ENCODE measurements at places on chromosomes 2 and 18.

DNA sequence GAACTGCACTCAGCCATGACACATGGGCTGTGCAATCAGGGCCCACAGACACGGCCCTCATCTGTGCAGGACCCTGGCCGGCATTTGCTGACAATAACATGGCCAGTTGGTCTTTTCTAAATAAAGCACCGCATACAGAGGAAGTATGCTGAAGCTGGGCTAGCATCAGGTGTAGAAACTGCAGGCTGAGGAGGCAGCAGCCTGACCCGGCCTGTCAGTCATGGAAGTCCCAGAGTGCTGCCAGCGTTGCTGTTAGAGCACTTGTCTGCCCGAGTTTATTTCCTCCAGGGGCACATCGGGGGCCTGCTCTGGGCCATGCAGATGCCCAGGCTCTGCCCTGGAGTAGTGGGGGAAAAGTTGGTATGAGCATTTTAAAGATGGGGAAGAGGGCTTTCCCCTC is 4.1 kb upstream of the PTPN18 start:
- no peaks in the 10 kb centered on the region for H3K27me3 ChIP-seq
- H3K4me1 ChIP-seq: peaks cover 6% of the 10 kb centered on the region
- no peaks in the 10 kb centered on the region for H3K36me3 ChIP-seq
- no peak overlapping the region for H3K4me3 ChIP-seq
- DNase-seq: no peak

DNA sequence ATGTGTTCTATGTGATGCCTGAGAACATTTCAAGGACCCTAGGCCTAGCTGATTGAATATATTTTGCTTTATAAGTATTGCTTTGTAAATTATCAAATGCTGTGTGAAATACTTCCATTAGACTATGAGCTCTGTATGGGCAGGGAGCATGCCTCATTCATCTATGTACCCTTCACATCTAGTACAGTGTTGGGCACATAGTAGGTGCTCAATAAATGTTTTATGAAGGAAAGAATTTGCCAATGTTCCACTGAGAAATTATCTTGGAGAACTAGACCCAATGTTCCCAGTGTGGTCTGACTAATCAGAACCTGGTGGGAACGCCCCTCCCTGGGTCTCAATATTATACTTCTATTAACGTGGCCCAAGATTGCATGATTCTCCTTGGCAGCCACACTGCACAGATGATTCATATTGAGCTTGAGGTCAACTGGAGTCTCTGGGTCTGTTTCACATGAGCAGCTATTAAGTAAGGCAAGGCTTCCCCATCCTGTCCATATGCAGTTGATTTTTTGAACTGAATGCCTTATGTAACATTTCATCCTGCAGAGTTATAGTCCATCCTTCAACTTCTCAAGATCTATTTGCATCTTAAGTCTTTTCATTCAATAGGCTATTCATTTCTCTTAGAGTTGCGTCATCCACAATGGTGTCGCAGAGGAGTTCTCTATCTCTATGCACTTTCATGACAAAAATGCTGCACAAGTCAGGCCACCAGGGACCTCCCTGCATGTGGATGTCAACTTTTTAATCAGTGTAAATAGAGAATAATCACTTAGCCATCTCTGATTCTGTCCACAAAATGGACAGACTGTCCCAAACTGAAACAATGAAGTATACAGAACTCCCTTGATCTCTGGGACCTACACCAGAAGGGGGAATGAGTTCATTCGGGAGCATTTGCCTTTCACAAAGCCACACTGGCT is 257.6 kb downstream of the CYP26B1 start:
- DNase-seq: no peak
- no peaks in the 10 kb centered on the region for H3K27me3 ChIP-seq
- H3K4me3 ChIP-seq: no peak overlapping the region
- H3K27ac ChIP-seq: no peak overlapping the region

- no peak for DNase-seq
- H3K4me3 ChIP-seq: no peak overlapping the region
- H3K27me3 ChIP-seq: no peaks in the 10 kb centered on the region
- no peaks in the 10 kb centered on the region for H3K36me3 ChIP-seq
- H3K27ac ChIP-seq: no peak overlapping the region
Measured at GRCh38 chr18:23391156-23391555, 61.9 kb upstream of the RIOK3 start.

GRCh38 chr2:32884346-32884745 is 62.4 kb upstream of the LTBP1 start:
- DNase-seq: no peak
- no peak overlapping the region for H3K4me3 ChIP-seq
- no peaks in the 10 kb centered on the region for H3K36me3 ChIP-seq
- no peak overlapping the region for H3K27ac ChIP-seq
- H3K27me3 ChIP-seq: no peaks in the 10 kb centered on the region

DNA sequence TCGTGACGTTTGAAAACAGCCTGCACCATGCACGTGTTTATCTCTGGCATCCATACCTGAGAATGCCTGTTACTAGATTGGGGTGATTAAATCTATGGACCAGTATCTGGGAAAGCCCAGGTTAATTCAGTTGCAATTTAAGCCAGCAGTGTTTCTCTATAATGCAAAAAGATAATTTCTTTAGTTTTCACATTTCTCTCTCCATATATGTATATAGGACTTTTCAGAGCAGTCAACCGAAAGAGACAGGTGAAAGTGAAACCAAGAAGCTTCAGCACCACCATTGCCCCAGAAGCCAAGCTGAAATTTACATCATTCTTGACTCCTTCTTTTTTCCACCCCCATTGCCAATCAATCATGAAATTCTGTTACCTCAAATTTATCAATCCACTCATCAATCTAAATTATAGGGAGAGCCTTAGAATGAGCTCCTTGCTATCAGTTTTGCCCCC is 2.7 kb upstream of the LRP2 start:
- H3K27ac ChIP-seq: no peak overlapping the region
- peaks cover 42% of the 10 kb centered on the region for H3K27me3 ChIP-seq
- no peaks in the 10 kb centered on the region for H3K36me3 ChIP-seq
- peaks cover 40% of the 10 kb centered on the region for H3K4me1 ChIP-seq

- DNase-seq: no peak
- no peaks in the 10 kb centered on the region for H3K4me1 ChIP-seq
- no peak overlapping the region for H3K27ac ChIP-seq
- H3K4me3 ChIP-seq: no peak overlapping the region
Measured at GRCh38 chr2:31227110-31227509, 6.8 kb upstream of the EHD3 start.

- H3K4me3 ChIP-seq: no peak overlapping the region
- H3K27me3 ChIP-seq: no peaks in the 10 kb centered on the region
Measured at GRCh38 chr2:239751679-239752355, 273.3 kb downstream of the NDUFA10 start.
